ENCODE measurements at places on chromosomes 4 and X.

- DNase-seq = no peak
Measured at GRCh38 chr4:161132715-161133425, 1030.9 kb downstream of the FSTL5 start.

GRCh38 chrX:154711264-154711663 lies 39.6 kb downstream of the GAB3 start:
- DNase-seq = no peak

DNA sequence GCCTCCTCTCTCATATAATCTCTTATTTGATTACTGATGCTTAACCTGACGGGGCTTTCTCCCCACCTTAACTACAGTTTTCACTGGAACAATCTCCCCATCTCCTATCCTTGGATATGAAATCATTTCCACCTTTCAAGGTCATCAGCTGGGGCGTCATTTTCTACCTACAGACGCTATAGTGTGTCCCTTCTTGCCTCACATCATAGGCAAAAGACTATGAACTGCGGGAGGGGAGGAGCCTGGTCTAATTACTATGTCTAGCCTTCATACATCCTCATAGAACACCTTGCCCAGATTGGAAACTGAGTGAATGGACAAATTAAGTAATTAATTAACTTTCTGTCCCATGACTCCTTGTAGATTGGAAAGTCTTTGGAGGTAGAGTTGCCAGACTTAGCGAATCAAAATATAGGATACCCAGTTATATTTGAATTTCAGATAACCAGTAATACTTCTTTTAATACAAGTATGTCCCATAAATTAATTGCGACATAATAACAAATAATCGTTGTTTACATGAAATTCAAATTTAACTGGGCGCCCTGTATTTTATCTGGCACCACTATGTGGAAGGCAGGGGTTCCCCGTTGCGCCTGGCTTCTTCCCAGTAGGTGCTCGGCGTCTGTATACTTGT lies 752 bp upstream of the ATP6AP2 start:
- no peak for DNase-seq

GRCh38 chr4:165476214-165477098 lies 97.6 kb downstream of the CPE start:
- no peak for DNase-seq

DNA sequence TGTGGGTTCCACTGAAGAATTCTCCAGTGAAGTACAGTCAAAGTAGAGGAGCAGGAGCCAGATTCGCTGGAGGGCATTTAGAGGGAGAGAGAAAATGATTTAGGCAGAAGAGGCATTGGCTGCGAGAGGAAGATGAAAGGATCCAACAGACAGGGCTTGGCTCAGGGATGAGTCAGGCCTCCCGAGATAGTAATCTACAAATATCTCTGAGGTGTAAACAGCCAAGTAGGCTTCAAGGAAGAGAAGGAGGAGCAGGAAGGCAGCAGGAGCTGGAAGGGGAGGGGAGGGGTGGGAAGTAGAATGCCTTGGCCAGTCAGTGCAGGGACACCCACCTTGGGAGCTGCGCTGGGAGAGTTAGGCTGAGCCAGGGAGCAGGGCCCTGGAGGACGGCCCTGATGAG lies 55.5 kb downstream of the PJA1 start:
- DNase-seq = peak; percentile 83

DNA sequence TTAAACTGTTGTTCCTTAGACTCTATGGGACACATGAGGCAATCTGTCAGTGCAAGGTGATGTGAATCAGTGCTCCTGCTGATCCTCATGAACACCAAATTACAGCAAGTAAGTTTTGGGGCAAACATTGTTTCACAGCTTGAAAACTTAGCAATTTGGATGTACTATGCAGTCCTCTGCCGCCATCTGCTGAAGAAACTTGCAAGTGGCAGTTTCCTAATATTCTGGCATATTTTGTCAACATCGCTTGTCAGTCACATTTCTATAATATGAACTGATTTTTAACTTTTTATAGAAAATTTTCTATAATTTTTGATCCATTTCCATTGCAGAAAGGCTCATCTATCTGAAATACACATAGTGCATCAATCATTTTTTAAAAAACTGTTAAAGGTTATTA lies 56.3 kb downstream of the ZAR1 start:
- peak; percentile 65 for DNase-seq

- no peak for DNase-seq
Measured at GRCh38 chrX:13599491-13599890, 30.1 kb downstream of the EGFL6 start.

DNA sequence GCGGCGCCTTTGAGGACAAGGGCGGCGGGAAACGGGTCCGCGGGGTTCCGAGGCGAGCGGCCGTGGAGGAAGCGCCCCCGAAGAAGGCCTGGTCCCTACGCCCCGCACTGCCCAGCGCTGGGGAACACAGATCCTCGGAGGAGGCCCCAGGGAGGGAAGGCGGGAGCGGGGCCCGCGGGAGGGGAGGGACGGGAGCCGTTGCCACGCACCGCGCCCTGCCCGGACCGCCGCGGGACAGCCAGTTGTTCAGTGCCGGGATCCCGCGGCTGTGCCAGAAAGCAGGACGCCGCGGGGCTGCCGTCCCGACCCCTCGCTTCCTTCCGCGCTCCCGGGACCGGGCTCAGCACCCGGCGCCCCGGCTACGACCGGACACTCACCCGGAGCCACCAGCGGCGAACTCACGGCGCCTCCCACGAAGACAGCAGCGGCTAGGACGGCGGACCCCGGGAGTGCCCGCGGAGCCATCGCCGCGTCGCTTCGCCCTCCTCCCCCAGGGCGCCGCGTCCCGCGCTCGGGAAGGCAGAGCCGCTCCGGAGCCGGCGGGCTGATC lies 278 bp downstream of the RELL1 start:
- no peak for DNase-seq

DNA sequence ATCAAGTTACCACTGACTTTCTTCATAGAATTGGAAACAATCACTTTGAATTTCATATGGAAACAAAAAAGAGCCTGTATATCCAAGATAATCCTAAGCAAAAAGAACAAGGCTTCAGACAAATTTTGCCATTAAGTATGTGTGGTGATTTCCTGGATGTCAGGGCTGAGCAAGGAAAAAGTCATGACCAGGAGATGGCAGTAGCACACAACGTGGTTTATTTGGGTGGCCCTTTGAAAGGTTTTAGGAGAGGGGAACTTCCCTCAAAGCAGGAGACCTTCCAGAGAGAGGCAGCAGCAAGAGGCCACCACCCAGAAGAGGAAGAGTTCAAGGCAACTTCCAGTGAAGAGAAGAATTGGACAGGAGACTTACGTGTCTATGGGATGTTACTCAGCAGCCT lies 18.1 kb upstream of the ZXDB start:
- DNase-seq = peak; percentile 72

GRCh38 chr4:174528226-174528625 lies 5.9 kb upstream of the HPGD start:
- no peak for DNase-seq

- DNase-seq = peak; percentile 47
Measured at GRCh38 chrX:153765138-153766079, 1.4 kb downstream of the PLXNB3 start.

DNA sequence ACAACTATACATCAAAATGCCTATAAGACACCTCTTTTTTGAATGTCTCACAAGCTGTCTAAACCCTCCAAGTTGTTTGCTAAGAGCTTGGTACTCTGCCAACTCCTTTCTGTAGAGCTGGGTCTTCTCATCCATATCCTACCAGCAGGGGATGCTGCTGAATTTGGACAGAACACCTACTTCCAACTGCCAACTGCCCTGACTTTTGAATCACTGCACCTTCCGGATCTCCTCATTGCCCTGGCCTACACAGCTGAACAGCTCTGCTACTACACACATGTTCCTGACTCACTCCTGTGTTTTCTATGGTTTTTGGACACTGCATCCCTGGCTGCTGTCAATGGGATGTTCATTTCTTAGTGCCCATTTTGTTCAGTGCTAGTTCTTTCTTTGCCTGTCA lies 18.7 kb downstream of the FAM184B start:
- DNase-seq = no peak

GRCh38 chrX:48645669-48646068 lies 37.9 kb upstream of the WAS start:
- DNase-seq = no peak

- DNase-seq = no peak
Measured at GRCh38 chrX:148562846-148563245, 62.4 kb downstream of the AFF2 start.

DNA sequence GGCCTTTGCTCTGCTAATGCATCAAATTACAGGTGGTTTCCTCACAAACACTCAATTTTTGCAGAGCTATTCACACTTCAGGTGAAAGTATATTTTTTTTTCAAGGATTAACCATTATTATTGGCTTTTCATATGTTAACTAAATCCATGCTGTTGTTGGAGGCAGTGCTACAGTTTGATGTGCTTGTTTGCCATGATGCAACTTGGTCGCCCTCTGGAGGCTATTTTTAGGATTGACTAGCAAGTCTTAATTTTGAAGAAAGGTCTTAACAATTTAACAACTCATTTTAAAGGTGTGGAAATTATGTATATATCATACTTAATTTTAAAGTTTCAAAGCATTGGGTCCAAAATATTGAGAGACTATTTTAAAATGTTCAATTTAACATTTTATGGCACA lies 168.8 kb upstream of the FAM47A start:
- DNase-seq = peak; percentile 83

- no peak for DNase-seq
Measured at GRCh38 chr4:44725726-44726037, 674 bp downstream of the GNPDA2 start.

- no peak for DNase-seq
Measured at GRCh38 chr4:142416121-142416520, 430.0 kb downstream of the INPP4B start.

DNA sequence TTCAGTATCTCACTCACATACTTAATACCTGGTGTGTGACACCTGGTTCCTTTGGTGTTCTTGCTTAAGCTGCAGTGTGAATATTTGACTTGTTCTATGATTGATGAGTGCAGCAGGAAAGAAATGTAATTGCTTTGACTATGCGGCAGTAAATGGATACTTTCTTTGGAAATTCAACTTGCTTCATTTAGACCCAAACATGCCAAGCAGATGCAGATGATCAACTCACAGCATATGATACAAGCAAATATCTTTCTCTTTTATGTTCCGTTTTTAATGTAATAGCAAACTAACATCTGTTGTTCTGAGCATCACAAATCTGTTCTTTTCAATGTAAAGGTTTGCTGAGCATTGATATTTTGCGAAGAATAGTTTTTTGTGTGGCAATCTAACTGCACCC lies 549.5 kb downstream of the C4orf33 start:
- DNase-seq = no peak

GRCh38 chrX:14228611-14229010 lies 198.9 kb upstream of the GEMIN8 start:
- no peak for DNase-seq

GRCh38 chr4:82437285-82438005 lies 7.1 kb downstream of the ENOPH1 start:
- no peak for DNase-seq

DNA sequence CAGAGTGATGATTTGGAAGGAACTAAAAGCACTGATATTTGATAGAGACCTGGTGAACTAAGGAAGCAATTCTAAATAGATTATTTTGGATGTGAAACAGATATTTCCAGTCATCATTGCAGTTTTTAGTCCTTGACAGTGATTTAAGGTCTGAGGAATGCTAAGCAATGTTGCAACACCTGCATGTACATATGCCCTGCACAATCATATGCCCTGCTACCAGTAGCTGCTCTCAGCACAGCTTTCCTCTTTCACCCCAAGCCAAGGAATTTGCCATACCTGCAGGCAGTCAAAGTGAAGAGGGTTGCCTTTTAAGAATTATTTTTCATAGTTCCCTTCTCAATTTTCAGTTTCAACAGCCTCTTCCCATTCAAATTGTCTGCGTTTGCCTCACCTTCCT lies 8.7 kb upstream of the FAM47A start:
- DNase-seq = no peak

GRCh38 chr4:136931781-136932180 lies 600.5 kb downstream of the PCDH18 start:
- no peak for DNase-seq

DNA sequence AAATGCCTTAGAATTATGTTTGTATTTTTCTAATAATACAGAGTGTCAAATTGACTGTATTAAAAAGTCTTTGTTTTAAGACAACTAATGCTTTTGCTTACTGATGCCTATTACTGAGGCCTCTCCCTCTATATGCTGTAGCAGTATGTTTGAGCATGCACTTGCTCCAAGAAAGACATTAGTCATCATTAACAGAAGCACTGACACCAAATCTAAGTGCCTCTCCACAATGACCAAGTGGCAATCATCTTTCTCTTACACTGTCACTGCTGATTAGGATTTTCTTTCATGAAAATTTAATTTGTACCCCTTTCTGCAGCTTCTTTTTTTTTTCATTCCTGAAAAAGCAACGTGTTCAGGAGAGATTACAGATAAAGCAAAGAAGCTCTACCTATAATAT lies 11.1 kb upstream of the MAB21L2 start:
- no peak for DNase-seq

DNA sequence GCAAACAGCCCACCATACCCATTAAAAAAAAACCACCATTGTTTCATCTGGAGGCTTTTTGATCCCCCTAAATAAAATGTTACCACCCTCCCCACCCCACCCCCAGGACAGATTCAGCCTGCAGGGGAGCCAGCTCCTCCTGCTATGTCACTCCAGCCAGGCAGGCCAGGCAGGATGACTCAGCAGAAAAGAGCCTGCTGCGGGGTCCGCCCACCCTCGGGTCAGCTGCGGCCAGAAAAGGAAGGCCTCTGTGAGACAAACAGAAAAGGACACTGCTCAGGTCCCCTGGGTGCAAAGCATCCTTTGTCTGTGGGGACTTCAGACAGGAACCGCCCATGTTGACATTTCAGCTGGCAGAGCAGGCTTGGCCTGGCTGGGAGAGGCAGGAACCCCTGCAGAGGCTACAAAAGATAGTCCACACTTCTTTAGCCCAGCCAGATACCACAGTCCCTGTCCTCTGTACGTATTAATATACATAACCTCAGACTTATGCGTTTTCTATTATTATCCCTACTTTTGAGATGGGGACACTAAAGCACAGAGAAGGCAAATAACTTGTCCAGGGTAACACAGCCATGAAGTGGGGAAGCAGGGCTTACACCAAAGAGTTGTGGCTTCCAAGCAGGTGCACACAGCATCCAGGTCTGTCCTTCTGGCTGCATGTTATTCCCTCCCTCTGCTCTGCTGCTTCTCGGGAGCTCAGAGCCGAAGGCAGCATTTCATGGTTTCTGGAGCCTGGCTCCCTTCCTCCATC lies 147.7 kb downstream of the CPEB2 start:
- DNase-seq = peak; percentile 92

GRCh38 chr4:5925419-5926200 lies 32.7 kb upstream of the CRMP1 start:
- DNase-seq = peak; percentile 50

DNA sequence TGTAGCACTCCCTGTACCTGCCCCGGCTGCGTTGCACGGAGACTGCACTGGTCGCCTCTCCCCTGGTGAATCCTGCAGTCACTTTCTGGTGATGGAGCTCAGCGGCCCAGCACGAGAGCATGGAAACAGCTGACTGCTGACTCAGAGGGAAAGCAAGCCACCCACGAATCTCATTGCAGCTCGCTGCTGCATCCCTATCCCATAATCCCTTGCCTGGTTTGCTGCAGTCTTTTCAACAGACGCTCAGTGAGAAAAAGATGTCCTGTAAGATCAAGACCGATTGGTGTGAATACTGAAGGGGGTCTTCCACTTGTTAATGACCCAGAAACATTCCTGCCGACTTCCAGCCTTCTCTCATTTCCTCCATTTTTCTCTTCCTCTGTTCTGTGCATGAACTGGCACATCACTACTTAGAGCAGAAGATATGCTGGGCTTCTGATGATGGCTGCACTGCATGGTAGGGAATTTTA lies 52.9 kb downstream of the TRIM2 start:
- DNase-seq = peak; percentile 88

Data from endodermal cell (in vitro differentiated cells).